MG63 (cell line): ENCODE measurements at places on chromosomes 6 and 20.
A peak's percentile ranks its signal among the peaks of the same experiment; 100 is the strongest.

GRCh38 chr6:135592276-135592675, 94.7 kb upstream of the AHI1 start:
- no peak for DNase-seq

- DNase-seq: peak; percentile 68
Measured at GRCh38 chr20:5657190-5657875, 92.9 kb upstream of the SHLD1 start.

GRCh38 chr6:150452428-150453243, 83.8 kb downstream of the IYD start:
- no peak for DNase-seq

DNA sequence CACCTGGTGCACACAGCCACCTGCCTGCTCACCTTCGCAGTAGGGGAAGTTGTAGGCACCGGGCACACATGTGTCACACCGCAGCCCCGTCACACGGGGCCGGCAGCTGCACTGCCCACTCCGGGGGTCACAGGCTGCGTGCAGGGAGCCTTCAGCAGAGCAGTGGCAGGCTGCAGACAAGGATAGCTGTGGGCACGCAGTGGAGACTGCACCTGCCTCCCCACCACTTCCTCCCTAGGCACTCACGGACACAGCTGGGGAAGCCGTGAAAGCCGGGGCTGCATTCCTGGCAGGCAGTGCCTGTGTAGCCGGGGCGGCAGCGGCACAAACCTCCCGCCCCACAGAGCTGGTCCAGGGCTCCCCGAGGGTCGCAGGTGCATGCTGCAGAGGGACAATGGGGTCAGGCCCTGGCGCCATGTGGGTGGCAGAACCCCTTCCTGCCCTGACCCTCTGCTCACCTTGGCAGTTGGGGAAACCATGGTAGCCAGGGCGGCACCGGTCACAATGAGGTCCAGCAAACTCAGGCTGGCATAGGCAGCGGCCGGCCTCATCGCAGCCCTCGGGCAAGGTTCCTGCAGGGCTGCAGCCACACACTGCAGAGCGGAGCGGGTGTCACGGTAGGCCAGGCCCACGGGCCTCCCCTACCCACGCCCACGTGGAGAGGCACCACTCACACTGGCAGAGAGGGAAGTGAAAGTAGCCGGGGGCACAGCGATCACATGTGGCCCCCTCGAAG, 29.4 kb downstream of the LAMA5 start:
- no peak for DNase-seq

DNA sequence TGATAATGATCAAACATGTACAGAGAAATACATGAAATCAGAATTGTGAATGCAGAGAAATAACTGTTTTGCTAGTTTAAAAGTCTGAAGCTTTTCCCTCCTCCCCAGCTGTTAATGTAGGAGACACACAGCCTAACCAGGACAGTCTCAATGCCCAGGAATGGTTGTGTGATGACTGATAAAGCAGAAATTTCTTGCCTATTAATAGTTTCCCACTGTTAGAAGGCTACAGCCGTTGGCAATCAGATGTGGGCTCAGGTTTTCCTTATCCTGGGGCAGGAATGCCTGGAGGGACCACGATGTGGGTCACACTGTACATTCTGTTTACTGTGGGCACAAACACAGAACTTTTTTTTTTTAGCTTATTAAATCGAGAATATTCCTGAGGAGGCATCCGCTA, 1.9 kb downstream of the PPP1R3D start:
- DNase-seq: no peak

DNA sequence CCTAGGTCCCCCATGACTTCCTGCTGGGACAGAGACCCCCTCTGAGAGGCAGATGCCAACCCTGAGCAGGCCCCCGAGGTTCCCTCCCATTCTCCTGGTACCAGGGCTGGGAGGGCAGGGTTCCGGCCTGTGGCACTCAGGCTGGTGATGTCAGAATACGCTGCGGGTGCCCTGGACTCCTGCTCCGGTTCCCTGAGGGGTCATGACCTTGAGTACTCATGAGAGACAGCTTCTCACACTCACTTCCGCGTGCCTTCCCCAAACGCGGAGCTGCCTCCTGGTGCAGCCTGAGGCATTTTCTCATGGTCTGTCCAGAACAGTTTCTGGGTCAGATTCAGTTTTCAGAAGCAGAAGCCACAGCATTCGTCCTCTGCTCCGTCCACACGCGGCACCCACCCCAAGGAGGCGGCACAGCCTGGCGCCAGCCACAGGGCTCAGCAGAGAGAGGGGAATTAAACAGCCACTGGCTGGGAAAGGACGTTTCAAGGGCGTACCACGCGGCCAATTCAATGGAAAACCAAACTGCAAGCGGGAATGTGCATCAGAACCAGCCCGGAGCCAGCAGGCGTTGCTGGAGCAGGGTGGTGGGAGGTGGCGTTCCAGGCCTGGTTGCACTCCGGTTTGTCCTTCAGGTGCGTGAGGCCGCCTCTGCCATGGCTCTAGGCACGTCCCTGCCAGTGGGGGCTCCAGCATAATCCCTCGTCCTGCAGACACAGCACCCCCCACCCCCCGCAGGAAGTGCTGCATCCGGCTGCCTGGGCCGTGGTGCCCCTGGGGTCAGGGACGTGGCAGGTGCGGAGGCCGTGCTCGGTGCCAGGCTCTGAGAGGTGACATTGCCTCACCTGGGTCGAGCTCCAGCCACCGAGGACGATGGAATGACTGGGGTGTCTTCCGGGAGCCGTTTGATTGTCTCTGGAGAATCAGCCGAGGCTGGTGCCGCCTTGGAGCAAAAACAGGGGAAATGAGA, 58.3 kb upstream of the BHLHE23 start:
- no peak for DNase-seq

DNA sequence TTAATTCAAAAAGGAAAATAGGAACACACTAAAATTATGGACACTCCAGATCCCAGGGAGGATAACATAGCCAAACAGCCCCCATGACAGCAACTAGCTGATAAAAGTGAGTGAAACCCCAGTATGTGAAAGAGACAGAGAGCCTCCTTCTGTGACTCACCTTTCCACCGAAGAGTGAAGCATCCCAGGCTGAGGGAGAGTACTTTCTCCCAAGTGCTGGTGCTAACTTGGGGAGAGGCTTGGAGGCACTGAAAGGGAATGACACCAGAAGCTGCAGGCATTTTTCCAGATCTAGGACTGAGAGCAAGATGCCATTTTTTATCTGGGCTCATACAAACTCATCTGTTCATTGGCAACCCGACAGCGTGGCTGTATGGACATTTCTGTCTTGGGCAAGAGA, 339.8 kb downstream of the HTR1B start:
- DNase-seq: no peak

DNA sequence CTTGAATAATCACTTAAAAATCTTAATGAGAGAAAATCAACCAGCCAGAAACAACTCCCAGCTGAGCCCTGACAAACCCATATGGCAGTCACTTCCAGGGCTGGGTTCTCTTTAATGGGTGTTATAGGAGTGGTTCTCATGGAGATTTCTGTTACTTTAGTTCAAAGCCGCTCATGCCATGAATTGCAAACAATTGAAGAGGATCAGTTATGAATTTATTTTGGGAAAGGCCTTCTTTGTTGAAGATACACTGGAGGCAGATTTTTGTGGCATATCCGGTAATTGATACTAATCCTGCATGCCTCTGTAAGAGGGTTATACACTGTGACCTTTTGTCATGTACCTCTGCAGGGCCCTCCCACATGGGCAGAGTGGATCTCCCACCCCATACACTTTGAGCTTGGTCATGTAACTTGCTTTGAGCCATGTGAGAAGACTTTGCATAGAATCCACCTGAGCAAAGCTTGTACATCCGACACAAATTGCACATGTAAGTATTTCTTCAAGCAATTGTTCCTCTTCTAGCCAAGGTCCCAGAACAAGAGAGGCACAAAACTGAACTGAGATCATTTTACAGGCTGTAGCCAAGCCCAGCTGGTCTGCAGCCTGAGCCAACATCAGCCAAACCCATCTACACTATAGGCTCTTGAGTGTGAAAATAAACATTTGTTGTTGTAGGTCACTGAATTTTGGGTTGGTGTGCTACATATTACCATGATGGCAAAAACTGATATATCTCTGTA, 492.3 kb downstream of the PREX1 start:
- DNase-seq: no peak

DNA sequence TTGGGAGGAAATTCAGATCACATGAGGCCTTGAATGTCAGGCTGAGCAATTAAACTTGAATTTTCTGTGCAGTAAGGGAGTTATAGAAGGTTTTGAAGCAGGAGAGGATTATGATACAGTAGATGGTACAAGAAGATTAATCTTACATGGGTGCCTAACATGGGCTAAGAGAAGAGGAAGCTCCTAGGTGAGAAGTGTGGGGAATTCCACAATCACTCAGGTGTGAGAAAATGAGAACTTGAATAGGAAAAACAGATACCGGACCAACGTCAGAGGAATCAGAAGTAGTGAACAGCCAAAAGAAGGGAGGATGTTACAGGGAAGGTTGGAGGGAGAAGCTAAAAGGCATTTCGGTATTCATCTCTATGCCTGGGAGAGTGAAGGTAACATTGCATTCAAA, 250.7 kb upstream of the SLC35B3 start:
- DNase-seq: no peak

GRCh38 chr6:17101422-17102257, at the start of gene STMND1:
STMND1 (plus strand) TSS chr6:17102050; CDS start chr6:17102258, 208 bp downstream.
- peak; percentile 38 for DNase-seq

DNA sequence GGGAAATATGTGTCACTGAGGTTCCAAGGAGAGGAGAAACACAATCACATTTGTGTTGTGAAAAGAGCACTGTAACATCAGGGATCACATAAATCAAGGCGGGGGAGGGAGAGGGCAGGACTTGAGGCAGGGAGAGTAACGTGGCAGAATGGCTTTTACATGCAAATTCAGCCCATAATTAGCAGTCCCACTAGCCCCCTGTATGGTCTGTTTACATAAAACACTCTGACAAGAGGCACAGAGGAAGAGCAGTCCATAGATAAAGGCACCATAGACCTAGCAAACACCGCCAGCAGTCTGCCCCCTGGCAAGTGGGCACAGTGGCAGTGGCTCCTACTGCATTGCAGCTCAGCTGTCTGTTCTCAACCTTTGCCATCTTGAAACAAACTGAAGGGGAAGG, 82.7 kb downstream of the LYRM2 start:
- DNase-seq: no peak

- DNase-seq: peak; percentile 70
Measured at GRCh38 chr6:159981403-159982245, 12.7 kb downstream of the IGF2R start.

DNA sequence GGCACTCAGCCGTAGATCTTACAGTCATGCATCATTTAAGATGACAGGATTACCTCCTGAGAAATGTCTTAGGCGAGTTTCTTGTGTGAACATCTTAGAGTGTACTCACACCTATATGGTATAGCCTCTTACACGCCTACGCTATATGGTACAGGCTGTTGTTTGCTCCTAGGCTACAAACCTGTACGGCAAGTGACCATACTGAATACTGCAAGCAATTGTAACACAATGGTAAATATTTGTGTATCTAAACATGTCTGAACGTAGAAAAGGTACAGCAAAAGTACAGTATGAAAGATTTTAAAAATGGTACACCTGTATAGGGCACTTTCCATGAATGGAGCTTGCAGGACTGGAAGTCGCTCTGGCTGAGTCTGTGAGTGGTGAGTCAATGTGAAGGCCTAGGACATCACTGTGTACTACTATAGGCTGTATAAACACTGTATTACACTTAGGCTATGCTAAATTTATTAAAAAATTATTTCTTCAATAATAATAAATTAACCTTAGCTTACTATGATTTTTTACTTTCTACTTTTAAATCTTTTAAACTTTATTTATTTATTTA, 541 bp upstream of the IL20RA start:
- no peak for DNase-seq

- DNase-seq: no peak
Measured at GRCh38 chr6:17250237-17250636, 30.9 kb upstream of the RBM24 start.

DNA sequence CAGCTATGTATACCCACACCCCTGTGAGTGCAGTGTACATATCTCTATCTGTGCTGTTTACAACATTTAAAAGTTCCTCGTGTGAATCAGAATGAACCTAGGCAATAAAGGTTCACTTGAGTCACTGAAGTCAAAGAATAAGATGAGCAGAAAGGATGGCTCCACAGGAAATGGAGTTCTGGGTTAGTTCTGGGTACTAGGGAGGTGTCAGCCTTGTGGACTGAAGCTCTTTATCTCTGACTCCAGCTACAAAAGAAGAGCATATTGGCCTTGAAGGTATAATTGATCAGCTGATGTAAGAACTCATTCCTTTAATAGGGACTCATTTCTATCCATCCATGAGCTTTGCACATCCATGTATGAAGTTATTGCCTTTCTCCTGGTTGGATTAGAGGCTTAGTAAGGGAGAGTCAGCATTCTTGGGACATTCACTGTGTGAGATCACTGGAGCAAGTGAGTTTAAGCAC, 73.9 kb upstream of the BACH2 start:
- DNase-seq: no peak

- DNase-seq: no peak
Measured at GRCh38 chr20:61771805-61772350, 293.8 kb downstream of the TAF4 start.

DNA sequence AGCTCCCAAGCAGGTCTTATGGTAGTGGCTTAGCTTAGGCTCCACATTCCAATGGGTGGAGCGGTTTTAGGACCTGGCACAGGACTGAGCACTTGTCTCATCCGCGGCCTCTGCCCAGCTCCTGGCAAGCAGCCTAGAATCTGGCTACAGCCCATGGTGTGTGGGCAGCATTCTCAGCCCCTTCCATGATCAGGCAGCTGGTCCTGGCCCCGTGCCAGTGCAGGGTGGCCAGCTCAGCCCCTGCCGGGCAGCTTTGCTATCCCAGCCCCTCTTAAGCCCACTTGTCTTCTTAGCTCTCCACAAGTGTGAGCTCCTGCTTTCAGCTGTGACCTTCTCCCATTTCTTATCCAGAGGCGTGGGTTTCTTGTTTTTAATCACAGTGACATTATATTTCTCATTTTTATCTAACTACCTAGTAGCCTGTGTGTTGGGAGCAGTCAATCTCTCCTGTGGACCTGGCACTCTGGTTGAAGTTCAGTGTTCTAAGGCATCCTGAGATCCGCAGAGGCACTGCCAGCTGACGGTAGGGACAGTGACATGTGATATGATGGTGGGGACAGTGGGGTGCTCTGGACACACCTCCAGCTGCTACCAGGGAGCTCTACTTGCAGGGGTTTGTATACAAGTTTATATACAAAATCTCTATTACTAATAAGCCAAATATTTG, 119.9 kb upstream of the PRND start:
- peak; percentile 95 for DNase-seq

- DNase-seq: peak; percentile 76
Measured at GRCh38 chr6:126180585-126180984, 159.3 kb upstream of the CENPW start.

DNA sequence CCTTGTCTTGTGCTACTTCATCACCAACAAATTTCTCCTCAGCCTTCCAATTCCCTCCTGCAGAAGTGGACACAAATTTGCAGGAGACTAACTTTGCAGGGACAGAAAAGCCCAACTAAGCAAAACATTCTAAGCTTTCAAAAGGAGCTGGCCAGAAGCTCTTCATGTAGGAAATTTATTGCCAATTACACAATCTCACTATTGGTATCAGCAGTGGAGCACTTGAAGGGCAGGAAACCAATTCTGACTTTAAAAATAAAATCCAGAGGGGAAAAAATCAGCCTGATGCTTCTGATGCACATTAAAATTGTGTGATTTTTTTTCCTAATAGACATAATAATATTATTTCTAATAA, 193.3 kb downstream of the LY86 start:
- no peak for DNase-seq

GRCh38 chr6:141309295-141309694, 823.4 kb upstream of the GJE1 start:
- DNase-seq: no peak

GRCh38 chr6:147833607-147834006, 325.1 kb downstream of the SAMD5 start:
- DNase-seq: no peak
